HCT116 (cell line): ENCODE measurements at places on chromosomes 7 and 10.
A peak's percentile ranks its signal among the peaks of the same experiment; 100 is the strongest.

DNA sequence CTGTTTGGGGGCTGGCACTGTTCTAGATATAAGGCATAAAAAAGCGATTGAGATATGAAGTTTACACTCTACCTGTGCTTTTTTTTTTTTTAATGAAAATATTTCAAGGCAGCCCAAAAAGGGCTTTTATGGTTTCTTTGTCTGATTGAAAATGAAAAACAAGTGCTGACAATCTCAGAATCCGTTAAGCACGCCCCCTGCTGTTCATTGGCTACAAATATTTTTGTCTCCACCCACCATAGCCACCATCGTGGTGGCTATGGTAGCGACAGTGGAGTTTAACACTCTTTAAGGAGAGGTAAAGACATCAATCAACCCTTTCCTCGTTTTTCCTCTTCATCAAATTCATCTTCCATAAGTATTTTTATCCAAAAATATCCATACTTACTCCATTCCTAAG lies 94.2 kb downstream of the CD36 start:
- DNase-seq: no peak

- DNase-seq: no peak
Measured at GRCh38 chr7:68684246-68684839, 913.9 kb upstream of the AUTS2 start.

DNA sequence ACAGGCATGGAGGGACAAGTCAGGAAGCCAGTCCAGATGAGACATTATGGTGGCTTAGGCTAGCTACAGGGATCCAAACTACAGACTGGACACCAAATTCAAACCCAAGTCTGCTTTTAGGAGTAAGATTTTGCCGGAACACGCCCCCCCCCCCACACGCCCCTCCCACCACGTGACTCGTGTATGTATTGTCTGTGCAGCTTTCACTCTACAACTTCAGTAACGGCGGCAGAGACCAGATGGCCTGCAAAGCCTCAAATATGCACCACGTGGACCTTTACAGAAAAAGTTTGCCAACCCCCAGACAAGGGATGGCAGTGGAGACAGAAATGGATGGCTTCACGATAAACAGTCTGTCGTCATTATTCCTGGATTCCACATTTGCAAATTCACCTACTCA lies 14.5 kb downstream of the HIPK2 start:
- no peak for DNase-seq

DNA sequence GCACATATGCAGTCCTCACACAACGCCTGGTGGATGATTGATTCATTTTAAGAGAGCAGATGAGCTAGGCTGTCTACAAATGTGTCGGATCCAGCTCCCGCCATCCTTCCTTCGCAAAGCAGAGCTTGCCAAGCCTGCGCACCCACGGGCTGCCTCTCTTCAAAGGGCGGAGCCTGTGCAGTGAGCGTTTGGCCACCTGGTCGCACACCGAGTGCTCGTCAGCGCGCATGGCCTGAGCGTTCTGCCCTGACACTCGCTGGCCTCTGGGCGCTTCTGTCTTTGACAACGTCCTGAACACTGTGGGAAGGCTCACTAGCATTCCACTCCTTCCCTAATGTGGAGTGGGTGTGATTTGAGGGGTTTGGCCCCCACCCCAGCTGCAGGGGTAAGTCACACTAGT lies 47.1 kb upstream of the TMEM72 start:
- no peak for DNase-seq

DNA sequence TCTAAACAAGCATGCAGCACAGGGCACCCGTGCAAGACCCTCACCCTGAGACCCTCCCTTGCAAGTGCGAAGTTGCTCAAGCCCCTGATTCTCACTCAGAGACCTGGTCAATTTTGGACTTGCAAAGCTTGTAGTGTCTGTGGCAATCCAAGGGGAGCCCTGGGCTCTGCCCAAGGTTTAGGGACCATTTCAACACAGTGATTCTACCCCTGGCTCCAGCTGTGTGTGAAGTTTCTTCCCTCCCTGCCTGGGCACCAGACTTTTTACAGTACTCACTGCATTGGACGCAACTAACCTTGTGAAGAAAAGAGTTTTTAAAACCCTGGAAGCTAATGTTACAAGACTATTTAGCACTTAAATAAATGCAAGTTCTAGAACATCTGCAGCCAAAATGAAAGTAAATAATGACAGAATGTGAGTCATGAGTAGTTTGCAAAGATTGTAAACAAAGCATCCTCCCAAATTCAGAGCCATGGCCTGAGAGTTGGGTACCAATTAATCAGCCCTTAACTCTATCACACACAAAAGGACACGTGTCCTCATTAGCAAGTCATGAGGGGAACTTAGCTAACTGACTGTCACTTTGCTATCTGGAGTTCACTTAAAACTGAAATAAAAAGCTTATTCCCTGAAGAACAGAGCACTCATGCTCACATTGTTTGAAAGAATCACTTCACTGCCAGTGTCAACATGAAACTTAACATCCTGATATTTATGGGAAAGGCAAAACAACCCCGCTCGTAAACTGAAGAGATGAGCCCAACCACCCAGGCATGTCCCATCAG lies 48.1 kb downstream of the RGS10 start:
- no peak for DNase-seq

DNA sequence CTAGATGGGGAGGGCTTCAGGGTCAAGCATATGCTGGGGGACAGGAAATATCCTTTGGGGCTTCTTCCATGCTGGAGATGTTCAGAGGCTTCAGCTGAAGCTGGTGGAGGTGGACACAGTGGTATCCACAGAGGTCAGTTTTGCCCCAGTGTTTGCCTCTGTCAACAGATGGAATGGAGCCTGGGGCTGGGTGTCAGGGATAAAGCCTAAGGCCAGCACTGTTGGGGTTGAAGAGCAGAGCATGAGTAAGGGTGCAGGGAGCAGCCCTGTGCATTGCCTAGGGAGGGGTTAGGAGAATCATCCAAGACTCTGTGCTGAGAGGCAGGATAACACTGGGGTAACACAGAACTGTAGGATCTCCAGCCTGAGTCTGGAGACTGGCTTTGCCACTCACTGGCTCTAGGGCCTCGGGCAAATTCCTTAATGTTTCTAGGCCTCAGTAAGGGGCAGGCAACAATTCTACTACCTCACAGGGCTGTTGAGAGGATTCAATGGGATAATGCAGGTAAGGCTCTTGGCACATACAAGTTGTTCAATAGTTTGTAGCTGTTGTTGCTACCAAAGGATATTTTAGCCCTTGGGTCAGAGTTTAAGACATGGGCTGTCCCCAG lies 21.8 kb upstream of the MYL7 start:
- DNase-seq: no peak

- no peak for DNase-seq
Measured at GRCh38 chr10:128277267-128277840, 151.1 kb upstream of the MKI67 start.

GRCh38 chr7:71735961-71736556 lies 604.1 kb downstream of the GALNT17 start:
- DNase-seq: peak; percentile 28

GRCh38 chr7:33091641-33092191 lies 17.5 kb downstream of the RP9 start:
- DNase-seq: no peak

GRCh38 chr7:104552102-104552501 lies 223.7 kb downstream of the LHFPL3 start:
- peak; percentile 2 for DNase-seq

DNA sequence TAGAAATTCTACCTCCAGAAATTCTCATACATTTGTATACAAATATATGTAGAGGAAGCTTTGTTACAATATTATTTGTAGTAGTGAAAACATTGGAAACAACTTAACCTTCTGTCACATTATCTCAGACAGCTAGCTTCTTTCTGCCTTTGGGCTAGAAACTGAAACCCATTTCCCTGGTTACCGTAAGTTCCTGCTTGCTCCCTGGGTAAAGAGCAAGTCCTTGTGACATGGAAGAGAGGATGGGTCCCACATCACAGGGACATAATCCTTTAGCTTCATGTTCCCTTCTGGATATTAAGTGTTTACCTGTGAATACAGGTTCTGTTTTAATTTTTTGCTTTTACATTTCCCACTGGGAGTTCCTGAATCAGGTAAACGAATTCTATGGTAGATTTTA lies 41.8 kb downstream of the KLHDC10 start:
- DNase-seq: no peak

DNA sequence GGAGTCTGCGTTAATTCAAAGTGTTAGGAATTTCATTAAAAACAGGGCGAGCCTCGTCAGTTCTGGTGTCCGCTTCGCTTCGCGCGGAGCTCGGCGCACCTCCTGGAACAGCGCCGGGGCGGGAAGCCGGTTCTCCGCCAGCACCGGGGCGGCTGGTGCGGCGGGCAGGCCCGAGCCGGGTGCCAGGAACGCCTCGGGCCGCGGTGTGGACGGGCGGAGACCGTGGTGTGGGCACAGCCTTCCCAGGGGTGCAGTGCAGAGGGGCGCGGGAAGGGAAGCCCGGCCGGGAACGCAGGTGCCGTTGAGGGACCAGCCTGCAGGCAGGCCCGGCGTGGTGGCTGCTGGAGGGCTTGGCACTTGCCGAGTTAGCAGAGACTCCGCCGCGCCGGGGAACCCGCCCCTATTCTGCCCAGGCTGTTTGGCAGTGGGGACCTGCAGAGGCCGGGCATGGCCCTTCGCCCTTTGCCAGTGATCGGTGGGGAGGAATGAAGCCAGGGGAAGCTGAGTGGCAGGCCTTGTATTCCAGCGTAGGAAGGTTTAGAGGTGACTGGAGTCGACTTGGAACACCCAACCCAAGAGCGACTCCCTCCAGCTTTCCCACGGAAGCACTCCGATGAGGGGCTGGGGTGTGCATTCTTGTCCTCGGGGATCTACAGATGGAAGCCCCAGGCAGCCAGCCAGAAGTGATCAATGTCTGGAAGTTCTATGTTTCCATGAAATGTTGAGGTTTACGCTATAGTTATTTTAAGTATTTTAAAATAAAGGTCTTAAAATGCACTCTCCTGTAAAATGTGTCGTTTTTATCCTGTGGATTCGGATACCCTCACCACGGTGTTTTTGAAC lies 945 bp upstream of the RHEB start:
- no peak for DNase-seq

- no peak for DNase-seq
Measured at GRCh38 chr10:4683137-4683536, 142.9 kb upstream of the AKR1E2 start.

GRCh38 chr7:1460821-1461645 lies 1.8 kb upstream of the MICALL2 start:
- no peak for DNase-seq

DNA sequence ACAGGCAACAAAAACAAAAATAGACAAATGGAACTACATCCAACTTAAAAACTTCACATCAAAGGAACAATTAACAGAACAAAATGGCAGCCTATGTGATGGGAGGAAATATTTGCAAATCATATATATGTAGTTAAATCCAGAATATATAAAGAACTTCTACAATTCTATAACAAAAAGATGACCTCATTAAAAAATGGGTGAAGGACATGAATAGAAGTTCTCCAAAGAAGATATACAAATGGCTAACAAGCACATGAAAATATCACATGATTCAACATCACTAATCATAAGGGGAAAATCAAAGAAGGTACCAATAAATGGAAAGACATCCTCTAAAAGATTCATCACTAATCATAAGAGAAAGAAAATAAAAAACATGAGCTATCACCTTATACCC lies 416.1 kb downstream of the LRMDA start:
- DNase-seq: no peak

DNA sequence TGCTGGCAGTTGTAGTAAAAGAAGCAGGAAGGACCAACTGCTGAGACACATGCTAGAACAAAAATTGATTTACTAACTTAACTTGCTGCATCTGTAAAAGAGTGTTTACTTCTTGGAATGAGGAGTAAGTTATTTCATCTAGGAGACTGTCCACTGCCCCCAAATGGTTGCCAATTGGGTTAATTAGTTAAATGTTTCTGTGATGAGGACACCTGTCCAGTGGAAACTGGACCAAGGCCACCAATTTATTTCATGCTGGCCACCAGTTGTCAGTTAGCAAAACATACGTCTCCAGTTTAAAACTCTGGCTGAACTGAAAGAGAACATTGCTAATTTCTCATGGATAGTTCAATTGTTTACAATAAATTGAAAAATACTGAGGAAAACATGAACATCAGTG lies 191.7 kb downstream of the PPP1R9A start:
- DNase-seq: no peak

GRCh38 chr10:103053659-103054581 lies 135.8 kb downstream of the CNNM2 start:
- no peak for DNase-seq

DNA sequence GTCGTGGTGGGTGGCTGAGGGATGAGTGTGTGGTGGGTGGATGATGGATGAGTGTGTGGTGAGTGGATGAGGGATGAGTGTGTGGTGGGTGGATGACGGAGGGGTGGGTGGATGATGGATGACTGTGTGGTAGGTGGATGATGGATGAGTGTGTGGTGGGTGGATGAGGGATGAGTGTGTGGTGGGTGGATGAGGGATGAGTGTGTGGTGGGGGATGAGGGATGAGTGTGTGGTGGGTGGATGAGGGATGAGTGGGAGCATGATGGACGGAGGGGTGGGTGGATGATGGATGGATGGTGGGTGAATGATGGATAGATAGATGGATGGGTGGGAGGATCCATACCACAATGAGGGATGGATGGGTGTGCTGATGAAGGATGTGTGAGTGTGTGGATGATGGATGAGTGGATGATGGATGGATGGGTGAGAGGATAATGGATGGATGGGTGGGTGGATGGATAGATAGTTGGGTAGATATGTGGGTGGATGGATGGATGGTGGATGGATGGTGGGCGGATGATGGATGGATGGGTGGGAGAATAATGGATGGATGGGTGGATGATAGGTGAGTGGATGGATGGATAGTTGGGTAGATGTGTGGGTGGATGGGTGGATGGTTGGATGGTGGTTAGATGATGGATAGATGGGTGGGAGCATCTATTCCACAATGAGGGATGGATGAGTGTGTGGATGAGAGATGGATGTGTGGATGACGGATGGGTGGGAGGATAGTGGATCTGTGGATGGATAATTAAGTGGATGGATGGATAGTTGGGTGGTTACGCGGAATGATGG lies 266.8 kb downstream of the CELF2 start:
- DNase-seq: no peak

DNA sequence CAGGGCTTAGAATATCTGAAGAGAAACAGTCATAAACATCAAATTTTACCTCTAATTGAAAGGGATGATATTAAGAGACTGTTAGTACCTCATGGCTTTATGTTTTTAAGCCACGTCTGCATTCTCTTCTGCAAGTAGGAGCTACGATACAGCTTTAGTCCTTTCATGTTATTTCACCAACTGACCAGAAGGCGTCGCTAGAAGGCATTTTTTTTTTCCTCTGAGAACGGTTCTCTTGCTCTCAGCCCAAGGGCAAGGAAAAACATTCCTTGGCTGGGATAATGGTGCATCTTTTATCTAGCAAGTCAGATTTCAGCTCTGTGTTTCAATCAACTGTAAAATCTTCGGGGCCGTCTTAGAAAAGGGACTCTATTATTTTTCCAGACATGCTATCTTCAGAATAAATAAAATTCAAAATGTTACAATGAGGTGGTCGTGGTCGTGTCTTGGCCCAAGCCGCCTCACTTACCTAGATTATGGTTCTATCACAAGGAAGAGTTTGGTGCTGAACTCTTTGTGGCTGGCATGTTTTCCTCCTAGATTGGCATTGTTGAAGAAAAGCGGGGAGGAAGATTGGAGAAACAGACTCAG lies 41.6 kb upstream of the LYZL2 start:
- peak; percentile 65 for DNase-seq
